ENCODE measurements at places on chromosomes 13 and 19. TPM values are rescaled to one million over a fixed set of nuclear protein-coding genes. Genes with fewer than 3 reads are reported as not detected.

Gene LNX2
- 12.1 TPM for total RNA-seq

Gene SH2D3A
- total RNA-seq, result 75.7 TPM

Gene FBXW9
- 14.0 TPM for total RNA-seq

Gene SLC25A41
- 0.93 TPM for total RNA-seq

Gene CDC37
- total RNA-seq, result 260 TPM

Gene CD209
- total RNA-seq, result not detected

Gene CEACAM16
- not detected for total RNA-seq

Data from HCT116 (cell line).